Astrocyte (in vitro differentiated cells and primary cell): ENCODE measurements at places on chromosomes 4 and X. TPM values are rescaled to one million over a fixed set of nuclear protein-coding genes. Genes with fewer than 3 reads are reported as not detected.

SSX2 gene
- not detected in 2 replicates for total RNA-seq

SSX4B gene
- total RNA-seq: not detected in 2 replicates

DNA sequence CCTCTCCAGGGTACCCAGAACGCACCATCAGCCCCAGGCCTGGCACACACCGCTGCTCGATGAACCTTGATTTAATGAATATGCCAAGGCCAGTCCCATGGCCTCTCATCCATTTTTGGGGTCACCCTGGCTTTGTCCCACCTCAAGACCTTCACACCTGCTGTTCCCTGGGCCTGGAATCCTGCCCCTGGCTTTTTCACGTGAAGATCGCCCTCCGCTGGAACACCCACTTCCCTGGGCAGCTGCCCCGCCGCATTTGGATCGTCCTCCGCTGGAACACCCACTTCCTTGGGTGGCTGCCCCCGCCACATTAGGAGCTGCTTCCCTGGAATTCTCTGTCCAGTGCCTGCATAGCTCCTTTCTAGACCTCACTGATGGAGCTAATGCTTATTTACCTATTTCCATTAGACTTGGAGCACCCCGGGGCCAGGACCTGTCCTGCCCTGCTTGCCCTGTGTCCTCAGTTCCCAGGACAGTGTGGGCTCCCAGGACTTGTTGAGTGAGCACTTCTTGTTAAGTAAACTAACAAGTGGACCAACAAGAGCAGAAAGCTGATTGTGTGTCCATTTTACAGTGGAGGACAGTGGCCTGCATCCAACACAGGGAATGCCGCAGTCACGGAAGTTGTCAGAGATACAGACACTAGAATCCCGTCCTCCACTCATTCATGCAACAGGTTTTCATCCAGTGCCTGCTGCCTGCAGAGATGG lies 12.5 kb downstream of the BLOC1S4 start:
- H3K4me1 ChIP-seq: peaks cover 30% of the 10 kb centered on the region
- no peaks in the 10 kb centered on the region for H3K36me3 ChIP-seq
- no peak overlapping the region for H3K27ac ChIP-seq
- H3K27me3 ChIP-seq: no peaks in the 10 kb centered on the region

DNA sequence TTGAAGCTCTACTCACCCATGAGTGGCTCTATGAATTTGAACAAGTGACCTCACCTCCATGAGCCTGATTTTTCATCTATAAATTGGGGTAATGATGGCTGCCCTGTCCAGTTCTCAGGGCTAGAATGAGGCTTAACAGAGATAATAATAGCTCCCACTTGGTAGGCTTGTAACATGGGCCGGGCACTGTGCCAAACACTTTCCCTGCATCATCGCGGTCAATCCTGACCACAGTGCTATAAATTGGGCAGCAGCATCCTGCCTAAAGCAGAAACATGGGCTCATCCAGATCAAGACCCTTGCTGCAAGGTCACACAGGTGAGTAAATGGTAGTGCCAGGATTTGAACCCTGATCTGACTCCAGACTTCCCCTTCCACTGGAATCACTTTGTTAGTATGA lies 12.8 kb downstream of the APLN start:
- peak; percentile 36 for DNase-seq
- H3K4me3 ChIP-seq: no peak overlapping the region
- no peaks in the 10 kb centered on the region for H3K27me3 ChIP-seq
- H3K4me1 ChIP-seq: no peaks in the 10 kb centered on the region
- no peak overlapping the region for H3K27ac ChIP-seq

GRCh38 chr4:41258783-41259182 lies 2.1 kb downstream of the UCHL1 start:
- H3K36me3 ChIP-seq: peaks cover 45% of the 10 kb centered on the region
- peaks cover 17% of the 10 kb centered on the region for H3K4me1 ChIP-seq
- DNase-seq: peak; percentile 60
- no peaks in the 10 kb centered on the region for H3K27me3 ChIP-seq
